CD8-positive, alpha-beta memory T cell (primary cell): ENCODE measurements at places on chromosomes 7 and 10. TPM values are rescaled to one million over a fixed set of nuclear protein-coding genes. Genes with fewer than 3 reads are reported as not detected.

DNA sequence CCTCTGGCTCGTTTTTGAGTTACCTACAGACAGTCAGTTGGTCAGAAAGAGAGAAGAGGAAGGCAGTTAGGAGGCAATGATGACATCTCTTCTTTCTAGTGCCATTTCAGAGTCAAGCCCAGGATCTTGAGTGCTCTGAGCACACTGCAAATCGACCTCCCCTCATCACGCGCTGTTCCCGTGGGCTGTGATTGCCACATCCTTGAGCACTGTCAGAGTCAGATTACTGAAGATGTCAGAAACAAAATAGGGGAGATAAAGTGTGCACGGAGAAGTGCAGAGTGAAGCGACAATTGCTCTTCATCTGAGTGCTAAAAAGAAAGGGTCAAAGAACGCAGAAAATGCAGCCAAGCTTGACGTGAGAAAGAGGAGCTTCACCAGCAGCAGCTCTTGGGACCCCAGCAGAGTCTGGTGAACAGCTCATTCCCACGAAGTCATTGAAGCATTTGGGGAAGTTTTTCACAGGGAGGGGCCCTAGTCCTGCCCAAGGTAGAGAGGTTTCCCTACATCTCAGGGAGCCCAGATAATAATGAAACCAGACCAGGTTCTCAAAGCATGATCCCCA is 661.7 kb upstream of the AUTS2 start:
- no peak for DNase-seq
- no peak overlapping the region for H3K4me3 ChIP-seq
- H3K27ac ChIP-seq: no peak overlapping the region

GRCh38 chr7:26237035-26237807 is 35.7 kb downstream of the CBX3 start:
- no peak overlapping the region for H3K4me3 ChIP-seq
- no peaks in the 10 kb centered on the region for H3K27me3 ChIP-seq
- H3K27ac ChIP-seq: no peak overlapping the region

DNA sequence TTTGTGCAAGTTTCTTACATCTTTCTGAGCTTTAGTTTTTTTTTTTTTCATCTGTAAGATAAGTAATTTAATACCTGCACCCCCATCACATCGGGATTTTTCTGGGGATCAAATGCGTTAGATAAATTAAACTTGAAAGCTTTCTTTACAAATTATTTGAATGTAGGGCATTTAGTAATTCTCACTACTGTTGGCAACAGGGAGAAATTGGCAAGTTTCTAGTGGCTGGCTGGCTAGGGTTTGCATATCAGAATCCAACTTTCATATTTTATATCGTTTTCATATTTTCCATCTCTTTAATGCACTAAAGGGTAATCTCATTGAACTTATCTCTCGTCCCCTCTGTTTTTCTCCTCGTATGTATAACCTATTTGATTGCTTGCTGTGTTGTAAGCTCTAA is 412.9 kb downstream of the GALNT17 start:
- H3K4me3 ChIP-seq: no peak overlapping the region
- H3K36me3 ChIP-seq: no peaks in the 10 kb centered on the region
- no peaks in the 10 kb centered on the region for H3K4me1 ChIP-seq
- DNase-seq: no peak

- H3K4me1 ChIP-seq: no peaks in the 10 kb centered on the region
- no peak for DNase-seq
- no peak overlapping the region for H3K27ac ChIP-seq
- no peak overlapping the region for H3K4me3 ChIP-seq
- H3K27me3 ChIP-seq: no peaks in the 10 kb centered on the region
- H3K36me3 ChIP-seq: no peaks in the 10 kb centered on the region
These were observed 219.0 kb downstream of the CCDC3 start for GRCh38 chr10:12782537-12782936.

The HMX3 gene
- not detected for total RNA-seq

DNA sequence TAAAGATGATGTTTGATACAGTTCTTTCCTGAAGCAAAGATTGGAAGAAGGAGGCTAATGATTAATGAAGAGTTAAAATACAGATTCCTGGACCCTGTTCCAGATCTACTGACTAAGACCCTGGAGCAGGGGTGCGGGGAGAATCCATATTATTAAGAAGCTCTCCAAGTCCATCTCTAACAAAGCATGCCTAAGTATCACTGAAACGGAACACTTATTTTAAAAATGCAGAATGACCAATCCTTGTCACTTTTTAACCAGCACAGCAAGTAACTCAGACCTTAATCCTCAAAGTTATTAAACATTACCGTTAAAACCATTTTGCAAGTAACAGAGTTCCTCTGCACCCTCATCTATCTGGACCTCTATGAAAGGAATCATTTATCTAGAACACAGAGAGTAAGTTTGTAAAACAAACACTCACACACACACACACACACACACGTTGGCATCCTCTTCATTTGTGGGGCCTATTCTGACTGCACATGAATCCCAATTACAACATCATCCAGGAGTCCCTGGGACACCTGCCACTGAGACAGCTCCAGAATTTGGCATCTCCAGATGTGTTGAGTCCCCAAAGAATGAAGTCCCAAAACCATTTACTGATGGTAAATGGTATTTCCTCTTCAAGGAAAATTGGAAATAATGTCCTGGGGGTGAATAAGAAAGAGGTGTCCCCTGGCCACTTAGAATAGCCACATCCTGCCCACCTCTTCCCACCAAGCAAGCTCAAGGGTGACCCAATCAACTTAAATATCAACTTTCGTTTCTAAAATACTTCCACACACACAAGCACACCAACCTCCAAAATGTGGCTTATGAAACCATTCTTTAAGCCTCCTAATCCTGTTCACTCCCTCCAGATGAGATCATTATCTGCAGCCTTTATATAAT is 117.5 kb downstream of the PARD3 start:
- H3K4me3 ChIP-seq: no peak overlapping the region
- H3K27me3 ChIP-seq: no peaks in the 10 kb centered on the region

DNA sequence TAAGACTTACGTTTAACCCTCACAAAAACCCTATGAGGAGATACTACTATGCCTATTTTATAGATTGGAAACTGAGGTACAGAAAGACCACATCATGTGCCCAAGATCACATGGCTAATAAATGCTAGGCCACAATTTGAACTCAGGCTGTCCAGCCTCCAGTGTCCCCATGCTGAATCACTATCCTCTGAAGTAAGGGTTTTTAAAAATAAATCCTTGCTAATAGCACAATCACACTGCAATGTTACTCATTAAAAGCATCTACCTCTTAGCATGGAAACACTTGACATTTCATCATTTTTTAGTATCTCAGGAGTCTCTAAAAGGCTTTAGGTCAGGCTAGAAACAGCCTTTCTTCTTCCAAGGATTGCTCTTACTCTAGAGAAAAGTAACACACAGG is 50.0 kb upstream of the PPP1R3C start:
- H3K27ac ChIP-seq: no peak overlapping the region
- no peaks in the 10 kb centered on the region for H3K4me1 ChIP-seq
- no peaks in the 10 kb centered on the region for H3K27me3 ChIP-seq
- no peak overlapping the region for H3K4me3 ChIP-seq
- no peak for DNase-seq

The PPP1R9A gene
- 0.02 TPM for total RNA-seq

- DNase-seq: no peak
- H3K27me3 ChIP-seq: no peaks in the 10 kb centered on the region
- no peak overlapping the region for H3K4me3 ChIP-seq
- no peaks in the 10 kb centered on the region for H3K36me3 ChIP-seq
- no peak overlapping the region for H3K27ac ChIP-seq
These were observed 130.1 kb downstream of the CREB5 start for GRCh38 chr7:28542410-28542809.

- no peak overlapping the region for H3K4me3 ChIP-seq
- no peaks in the 10 kb centered on the region for H3K27me3 ChIP-seq
- no peak overlapping the region for H3K27ac ChIP-seq
- H3K36me3 ChIP-seq: no peaks in the 10 kb centered on the region
- no peak for DNase-seq
These were observed 274.4 kb downstream of the THSD7A start for GRCh38 chr7:11557627-11558026.

The SPDYE6 gene
- not detected for total RNA-seq
